ENCODE measurements at places on chromosomes 5 and 9.

- DNase-seq: no peak
These were observed 139.8 kb downstream of the GAS1 start for GRCh38 chr9:86807367-86807976.

GRCh38 chr5:172858511-172858989, 24.5 kb downstream of the ERGIC1 start:
- DNase-seq: no peak

GRCh38 chr9:30280229-30280900, 2104.1 kb upstream of the ACO1 start:
- peak; percentile 17 for DNase-seq

- DNase-seq: no peak
These were observed 70.0 kb downstream of the GLDC start for GRCh38 chr9:6575324-6576034.
